Activated T-helper 17 cell treated with anti-CD3 and anti-CD28 coated beads, Interleukin-2, amount 50 U/mL, for 72 hours (primary cell): ENCODE measurements at places on chromosomes 2 and 18.

DNA sequence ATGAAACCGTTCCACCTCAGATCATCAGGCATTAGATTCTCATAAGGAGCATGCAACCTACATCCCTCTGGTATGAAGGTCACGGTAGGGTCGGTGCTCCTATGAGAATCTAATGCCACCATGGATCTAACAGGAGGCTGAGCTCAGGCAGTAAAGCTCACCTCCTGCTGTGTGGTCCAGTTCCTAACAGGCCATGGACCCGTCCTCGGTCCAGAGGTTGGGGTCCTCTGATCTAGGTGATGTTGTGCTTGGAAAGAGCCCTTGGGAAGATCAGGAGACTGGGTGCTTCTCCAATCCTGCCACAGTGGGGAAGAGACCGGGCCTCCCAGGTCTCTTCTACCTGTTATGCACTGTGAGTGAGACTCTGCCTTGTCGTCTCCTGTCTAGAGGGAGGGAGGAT, 104.6 kb downstream of the ACKR3 start:
- H3K4me3 ChIP-seq = no peak overlapping the region
- H3K36me3 ChIP-seq = no peaks in the 10 kb centered on the region
- ATAC-seq = no peak
- no peak overlapping the region for H3K27ac ChIP-seq

- H3K27ac ChIP-seq = no peak overlapping the region
- no peaks in the 10 kb centered on the region for H3K36me3 ChIP-seq
- H3K4me3 ChIP-seq = no peak overlapping the region
- H3K4me1 ChIP-seq = no peaks in the 10 kb centered on the region
- no peaks in the 10 kb centered on the region for H3K27me3 ChIP-seq
Measured at GRCh38 chr2:74696829-74697228, 42.8 kb downstream of the SEMA4F start.

DNA sequence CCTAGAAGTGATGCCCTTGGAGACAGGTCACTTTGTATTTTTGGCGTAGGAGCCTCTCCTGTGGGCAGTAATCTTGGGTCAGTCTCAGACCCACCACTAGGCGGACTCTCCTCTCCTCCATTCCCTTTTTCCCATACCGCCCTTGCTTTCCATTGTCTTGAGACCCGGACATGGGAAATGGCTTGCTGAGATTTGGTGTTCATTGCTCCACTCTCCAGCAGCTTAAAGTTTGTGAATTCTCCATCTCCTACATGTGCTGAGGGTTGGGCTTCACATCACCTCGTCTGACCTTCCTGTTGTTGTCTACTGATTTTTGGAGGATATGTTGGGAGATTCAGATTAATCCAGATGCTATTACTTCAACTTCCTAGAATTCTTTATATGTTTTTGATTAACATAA, 159.2 kb upstream of the RAB12 start:
- no peak for ATAC-seq
- H3K27me3 ChIP-seq = peaks cover 22% of the 10 kb centered on the region
- no peaks in the 10 kb centered on the region for H3K4me1 ChIP-seq
- no peaks in the 10 kb centered on the region for H3K36me3 ChIP-seq

- H3K27ac ChIP-seq = no peak overlapping the region
- ATAC-seq = no peak
- no peaks in the 10 kb centered on the region for H3K4me1 ChIP-seq
- no peak overlapping the region for H3K4me3 ChIP-seq
Measured at GRCh38 chr2:166140475-166140874, 12.7 kb upstream of the SCN1A start.

GRCh38 chr2:17851731-17852585, 26.5 kb upstream of the KCNS3 start:
- H3K4me1 ChIP-seq = no peaks in the 10 kb centered on the region
- H3K27ac ChIP-seq = no peak overlapping the region
- H3K36me3 ChIP-seq = no peaks in the 10 kb centered on the region
- peaks cover 19% of the 10 kb centered on the region for H3K27me3 ChIP-seq
- peak; percentile 29 for ATAC-seq

- no peak overlapping the region for H3K4me3 ChIP-seq
- no peak overlapping the region for H3K27ac ChIP-seq
Measured at GRCh38 chr2:240127911-240128607, 8.0 kb downstream of the COPS9 start.

DNA sequence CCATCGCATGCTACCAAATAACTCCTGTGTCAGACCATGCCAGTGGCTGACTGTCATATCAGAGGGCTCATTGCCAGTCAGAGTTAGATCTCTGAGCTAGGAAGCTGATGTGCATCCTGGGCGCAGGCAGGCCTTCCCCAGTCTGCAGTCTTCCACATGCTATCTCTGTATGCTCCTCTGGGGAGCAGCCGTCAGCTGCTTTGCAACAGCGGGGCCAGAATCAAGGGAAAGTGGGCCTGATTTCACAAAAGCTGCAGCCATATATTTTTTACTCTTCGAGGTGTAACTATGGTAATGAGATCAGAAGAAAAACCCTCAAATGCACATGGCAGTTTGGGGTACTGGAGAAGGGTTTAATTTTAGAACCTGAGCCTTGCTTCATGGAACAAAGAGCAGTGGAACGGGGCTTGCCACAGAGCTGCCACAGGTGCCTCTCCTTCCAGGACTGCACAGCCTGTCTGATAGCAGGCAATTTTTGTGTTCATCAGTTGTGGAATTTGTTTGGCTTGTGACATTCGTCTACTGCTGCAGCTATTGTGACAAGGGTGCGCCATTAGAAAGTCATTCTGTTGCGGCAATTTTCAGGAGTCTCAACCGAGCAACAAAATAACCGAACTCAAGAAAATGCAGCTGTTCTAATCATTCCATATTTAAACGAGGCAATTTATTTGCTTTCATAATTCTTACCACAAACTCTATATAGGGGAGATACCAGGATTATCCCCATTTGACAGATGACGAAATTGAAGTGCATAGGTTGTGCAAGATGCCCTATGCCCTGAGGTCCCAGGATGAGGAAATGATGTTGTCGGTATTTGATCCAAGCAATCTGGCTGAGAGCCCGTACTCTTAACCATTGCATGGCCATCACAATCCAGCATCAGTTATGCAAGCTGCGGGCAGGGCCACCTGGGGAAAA, 109.6 kb upstream of the CYRIA start:
- ATAC-seq = no peak
- H3K27ac ChIP-seq = no peak overlapping the region
- H3K27me3 ChIP-seq = peaks cover 10% of the 10 kb centered on the region
- H3K4me1 ChIP-seq = no peaks in the 10 kb centered on the region

DNA sequence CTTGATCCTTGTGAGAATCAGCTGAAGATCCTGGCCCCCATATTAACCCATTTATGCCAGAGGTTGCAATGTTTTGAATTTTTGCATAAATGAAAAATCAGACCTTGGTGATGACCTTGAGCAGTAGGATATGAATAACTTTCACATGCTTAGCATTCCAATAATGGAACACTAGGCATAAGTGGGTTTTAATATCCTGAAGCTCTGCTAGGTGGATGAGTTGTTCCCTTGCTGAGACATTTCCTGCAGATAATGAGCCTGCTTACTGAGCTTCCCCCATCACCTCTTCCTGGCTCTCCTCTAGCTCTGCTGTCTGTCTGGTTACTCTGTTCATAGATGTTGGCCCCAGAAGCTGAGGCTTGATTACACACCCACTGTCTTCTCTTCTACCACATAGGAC, 25.5 kb upstream of the SEC11C start:
- peaks cover 48% of the 10 kb centered on the region for H3K27me3 ChIP-seq
- H3K36me3 ChIP-seq = no peaks in the 10 kb centered on the region
- no peak overlapping the region for H3K27ac ChIP-seq
- H3K4me3 ChIP-seq = no peak overlapping the region

GRCh38 chr2:99974275-99974674, 168.1 kb downstream of the AFF3 start:
- no peaks in the 10 kb centered on the region for H3K36me3 ChIP-seq
- no peak for ATAC-seq
- no peak overlapping the region for H3K4me3 ChIP-seq
- peaks cover 9% of the 10 kb centered on the region for H3K27me3 ChIP-seq
- H3K4me1 ChIP-seq = no peaks in the 10 kb centered on the region
- H3K27ac ChIP-seq = no peak overlapping the region

DNA sequence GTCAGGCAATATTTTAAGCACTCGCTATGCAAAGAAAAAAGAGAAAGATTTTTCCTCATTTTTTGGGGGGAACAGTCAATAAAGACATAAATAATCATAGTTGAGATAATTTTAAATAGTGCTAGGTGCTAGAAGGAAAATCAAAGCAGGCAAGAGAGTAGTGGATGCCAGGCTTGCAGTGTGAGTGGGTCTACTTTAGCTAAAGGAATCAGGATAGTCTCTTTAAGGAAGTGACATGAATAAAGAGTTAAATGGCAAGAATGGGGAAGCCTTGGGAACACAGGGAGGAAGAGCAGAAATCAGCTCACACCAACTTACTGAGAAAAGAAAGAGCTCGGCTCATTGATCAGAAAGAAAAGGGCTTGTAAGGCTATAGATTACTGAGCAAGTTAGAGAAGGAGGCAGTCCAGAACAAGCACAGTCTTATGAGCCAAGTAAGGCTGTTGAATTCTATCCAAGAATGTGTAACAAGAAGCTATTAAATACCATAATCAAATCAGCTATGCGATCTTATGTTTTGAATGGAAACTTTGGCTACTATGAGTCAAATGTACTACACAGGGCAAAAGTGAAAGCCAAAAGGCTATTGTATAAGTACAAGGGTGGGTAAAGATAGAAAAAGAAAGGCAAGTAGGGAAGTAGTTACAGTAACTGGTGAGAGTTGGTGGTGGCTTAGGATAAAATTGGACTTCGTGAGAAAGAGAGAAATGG, 833.8 kb upstream of the PIK3C3 start:
- no peak overlapping the region for H3K4me3 ChIP-seq
- no peaks in the 10 kb centered on the region for H3K27me3 ChIP-seq
- no peaks in the 10 kb centered on the region for H3K4me1 ChIP-seq
- no peak for ATAC-seq
- H3K27ac ChIP-seq = no peak overlapping the region

- H3K4me1 ChIP-seq = no peaks in the 10 kb centered on the region
- H3K27me3 ChIP-seq = no peaks in the 10 kb centered on the region
- H3K36me3 ChIP-seq = no peaks in the 10 kb centered on the region
- H3K27ac ChIP-seq = no peak overlapping the region
Measured at GRCh38 chr2:40352041-40352702, 99.7 kb downstream of the SLC8A1 start.

DNA sequence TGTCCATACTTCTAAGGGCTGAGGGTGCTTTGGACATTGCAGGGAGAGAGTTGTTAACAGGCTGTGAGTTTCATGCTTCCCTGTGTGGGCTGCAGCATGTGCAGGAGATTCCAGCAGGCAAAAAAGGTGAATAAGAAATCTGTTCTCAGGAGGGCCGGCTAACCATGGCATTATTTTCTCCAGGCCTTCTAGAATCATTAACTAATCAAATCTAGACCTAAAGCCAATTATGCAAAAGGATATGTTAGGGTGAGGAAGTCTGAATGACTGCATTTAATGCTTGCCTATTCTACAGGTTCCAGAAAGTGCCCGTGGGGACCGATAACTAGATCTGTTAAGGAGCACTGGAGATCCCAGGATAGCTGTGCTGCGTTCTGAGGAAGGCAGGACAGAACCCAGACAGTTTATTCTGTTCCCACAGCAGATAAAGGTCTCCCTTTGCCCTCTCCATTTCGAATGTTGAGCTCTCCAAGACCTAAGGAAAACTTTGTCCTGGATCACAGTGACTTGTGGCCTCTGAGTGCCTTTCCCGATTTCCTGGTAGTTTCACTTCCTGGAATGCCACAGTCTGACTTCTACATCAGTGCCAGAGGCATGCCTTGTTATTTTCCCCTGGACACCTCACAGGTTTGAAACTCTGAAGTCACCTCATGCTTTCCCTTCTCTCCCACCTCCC, 50.0 kb upstream of the ZFP36L2 start:
- peaks cover 17% of the 10 kb centered on the region for H3K4me1 ChIP-seq
- H3K27ac ChIP-seq = no peak overlapping the region
- no peak overlapping the region for H3K4me3 ChIP-seq
- no peaks in the 10 kb centered on the region for H3K27me3 ChIP-seq
- ATAC-seq = no peak

GRCh38 chr2:96271995-96272394, 6.0 kb downstream of the CIAO1 start:
- no peak overlapping the region for H3K4me3 ChIP-seq
- H3K27me3 ChIP-seq = no peaks in the 10 kb centered on the region
- no peak overlapping the region for H3K27ac ChIP-seq
- peaks cover 100% of the 10 kb centered on the region for H3K36me3 ChIP-seq

- peaks cover 46% of the 10 kb centered on the region for H3K4me1 ChIP-seq
- H3K4me3 ChIP-seq = peak overlapping the region; percentile 95
- peaks cover 61% of the 10 kb centered on the region for H3K36me3 ChIP-seq
- H3K27ac ChIP-seq = peak overlapping the region; percentile 99
Measured at GRCh38 chr2:130371723-130372054, 15.8 kb downstream of the PTPN18 start.

DNA sequence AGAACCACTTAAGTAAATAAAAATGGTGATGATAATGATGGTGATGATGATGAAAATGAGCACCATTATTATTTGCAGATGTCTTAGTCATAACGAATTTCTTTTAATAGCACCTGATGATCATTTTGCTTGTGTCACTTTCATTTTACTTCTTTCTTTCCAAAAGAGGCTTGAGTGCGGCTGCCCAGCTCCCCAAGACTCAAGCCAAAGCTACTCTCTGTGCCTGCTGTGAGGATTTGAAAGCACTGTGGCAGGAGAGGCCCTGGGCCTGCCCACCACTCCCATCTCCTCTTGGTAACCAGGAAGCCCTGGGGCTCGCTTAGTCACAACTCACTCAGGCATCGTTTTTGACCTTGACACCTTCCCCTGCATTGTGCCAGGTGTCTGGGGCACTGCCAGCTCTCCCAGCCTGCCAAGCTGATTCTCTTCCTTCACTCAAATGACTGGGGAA, 41.2 kb downstream of the RPL37A start:
- no peak overlapping the region for H3K4me3 ChIP-seq
- peaks cover 8% of the 10 kb centered on the region for H3K27me3 ChIP-seq
- no peak overlapping the region for H3K27ac ChIP-seq
- H3K36me3 ChIP-seq = no peaks in the 10 kb centered on the region
- ATAC-seq = no peak
- no peaks in the 10 kb centered on the region for H3K4me1 ChIP-seq

GRCh38 chr2:12251749-12252148, 465.0 kb upstream of the TRIB2 start:
- H3K36me3 ChIP-seq = no peaks in the 10 kb centered on the region
- H3K27ac ChIP-seq = no peak overlapping the region
- no peak overlapping the region for H3K4me3 ChIP-seq

GRCh38 chr18:51946946-51947345, 393.1 kb upstream of the DCC start:
- H3K27me3 ChIP-seq = no peaks in the 10 kb centered on the region
- no peak for ATAC-seq

- no peak overlapping the region for H3K27ac ChIP-seq
- H3K36me3 ChIP-seq = no peaks in the 10 kb centered on the region
- H3K27me3 ChIP-seq = no peaks in the 10 kb centered on the region
- no peak for ATAC-seq
- peaks cover 8% of the 10 kb centered on the region for H3K4me1 ChIP-seq
- no peak overlapping the region for H3K4me3 ChIP-seq
Measured at GRCh38 chr2:30321466-30321865, 90.1 kb downstream of the LBH start.
